ENCODE measurements at places on chromosomes 1 and 21.

DNA sequence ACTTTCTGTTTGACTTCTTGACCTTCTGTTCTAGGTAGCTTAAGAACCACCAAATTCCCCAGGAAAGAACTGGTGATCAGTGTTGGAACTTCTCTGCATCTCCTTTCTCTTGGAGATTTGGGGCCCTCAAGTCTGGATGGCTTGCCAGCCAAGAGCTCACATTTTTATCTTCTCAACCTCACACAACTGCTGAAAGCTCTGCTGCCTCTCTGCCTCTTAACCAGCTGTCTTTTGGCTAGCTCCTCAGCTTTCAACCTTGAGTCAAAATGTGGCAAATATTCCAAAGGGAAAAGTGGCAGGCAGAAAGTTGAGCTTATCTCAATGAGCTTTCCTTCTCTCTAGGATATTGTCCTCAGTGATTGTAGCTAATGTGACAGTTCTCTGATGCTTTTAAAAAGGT, 89.2 kb upstream of the CCDC190 start:
- no peak for DNase-seq

GRCh38 chr1:245763873-245764331, 609.1 kb downstream of the KIF26B start:
- DNase-seq: no peak

DNA sequence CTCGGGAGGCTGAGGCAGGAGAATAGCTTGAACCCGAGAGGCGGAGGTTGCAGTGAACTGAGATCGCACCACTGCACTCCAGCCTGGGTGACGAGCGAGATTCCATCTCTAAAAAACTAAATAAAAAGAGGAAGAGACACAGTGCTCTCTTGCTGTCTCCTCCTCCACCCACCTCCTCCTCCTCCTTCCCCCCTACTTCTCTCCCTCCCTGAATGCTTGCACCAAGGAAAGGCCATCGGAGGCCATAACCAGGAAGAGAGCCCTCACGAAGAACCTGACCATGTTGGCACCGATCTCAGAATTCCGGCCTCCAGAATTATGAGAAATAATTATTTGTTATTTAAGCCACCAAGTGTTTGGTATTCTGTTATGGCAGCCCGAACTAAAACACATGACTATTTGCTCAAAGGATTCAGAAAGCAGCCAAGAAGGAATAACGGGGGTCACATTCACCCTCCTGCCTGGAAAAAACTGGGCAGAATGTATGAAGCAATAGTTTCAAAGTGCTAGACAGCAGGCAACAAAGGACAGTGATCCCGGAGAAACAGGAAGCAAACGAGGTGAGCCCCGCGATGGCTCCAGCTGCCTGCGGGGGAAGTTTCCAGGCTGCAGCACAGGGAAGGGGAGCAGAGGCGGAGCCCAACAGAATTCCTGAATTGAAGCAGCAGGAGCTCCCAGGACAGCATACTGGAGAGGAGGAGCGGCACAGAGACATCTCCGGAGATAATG, 35.8 kb downstream of the LDLRAD1 start:
- no peak for DNase-seq

- no peak for DNase-seq
These were observed 143.6 kb downstream of the SLC45A1 start for GRCh38 chr1:8461351-8462110.

DNA sequence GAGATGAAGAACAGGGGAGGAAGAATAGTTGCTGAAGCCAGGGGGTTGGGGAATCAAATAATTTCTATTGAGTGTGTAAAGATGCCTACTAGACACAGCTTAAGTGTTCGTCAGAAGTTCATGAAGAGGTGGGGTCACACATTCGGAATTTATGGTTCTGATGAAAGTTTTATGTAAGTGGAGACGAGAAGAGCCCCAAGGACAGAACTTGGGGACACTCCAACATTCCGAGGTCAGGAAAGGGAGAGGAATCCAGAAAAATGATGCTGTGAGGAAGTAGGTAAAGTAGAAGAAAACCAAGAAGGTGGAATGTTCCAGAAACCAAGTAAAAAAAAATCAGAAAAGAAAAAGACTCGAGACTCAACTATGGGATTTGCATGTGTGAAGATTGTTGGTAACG, 272.5 kb downstream of the SIPA1L2 start:
- no peak for DNase-seq

DNA sequence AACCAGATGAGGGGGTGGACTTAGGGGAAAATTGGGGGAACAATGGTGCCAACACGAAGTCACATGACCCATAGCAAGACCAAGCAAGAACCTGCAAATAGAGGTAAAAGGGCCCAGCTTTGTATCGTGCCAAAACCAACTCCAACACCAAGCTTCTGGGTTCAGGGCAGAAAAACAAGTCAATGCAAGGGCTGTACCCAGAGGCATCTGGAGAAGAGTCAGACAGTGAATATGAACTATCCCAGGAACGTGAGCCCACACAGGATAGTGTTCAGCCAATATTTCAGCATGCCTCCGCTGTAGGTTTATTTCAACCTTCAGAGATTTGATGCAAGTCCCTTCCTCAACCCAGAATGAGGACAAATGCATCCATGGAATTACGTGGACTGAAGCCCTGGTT, 15.0 kb upstream of the ZMYM6 start:
- DNase-seq: no peak

DNA sequence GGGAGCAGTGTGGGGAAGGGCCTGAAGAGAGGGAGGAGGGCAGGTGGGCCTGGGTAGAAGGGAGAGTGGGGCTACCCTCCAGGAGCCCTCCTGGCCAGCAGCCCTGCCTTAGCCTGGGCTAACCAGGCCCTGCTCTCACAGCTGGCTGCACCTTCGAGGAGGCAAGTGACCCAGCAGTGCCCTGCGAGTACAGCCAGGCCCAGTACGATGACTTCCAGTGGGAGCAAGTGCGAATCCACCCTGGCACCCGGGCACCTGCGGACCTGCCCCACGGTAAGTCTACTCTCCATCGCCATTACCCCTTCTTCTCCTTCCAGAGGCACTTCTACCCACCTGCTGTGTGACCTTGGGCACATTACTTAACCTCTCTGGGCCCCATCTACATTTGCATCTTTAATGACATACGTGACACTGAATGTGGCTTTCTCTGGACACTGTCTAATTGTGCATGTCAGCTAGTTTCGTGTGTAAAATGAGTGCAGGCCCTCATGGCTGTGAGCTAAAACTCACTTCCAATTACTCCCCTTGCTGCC, 18.9 kb downstream of the PTPRU start:
- DNase-seq: no peak

DNA sequence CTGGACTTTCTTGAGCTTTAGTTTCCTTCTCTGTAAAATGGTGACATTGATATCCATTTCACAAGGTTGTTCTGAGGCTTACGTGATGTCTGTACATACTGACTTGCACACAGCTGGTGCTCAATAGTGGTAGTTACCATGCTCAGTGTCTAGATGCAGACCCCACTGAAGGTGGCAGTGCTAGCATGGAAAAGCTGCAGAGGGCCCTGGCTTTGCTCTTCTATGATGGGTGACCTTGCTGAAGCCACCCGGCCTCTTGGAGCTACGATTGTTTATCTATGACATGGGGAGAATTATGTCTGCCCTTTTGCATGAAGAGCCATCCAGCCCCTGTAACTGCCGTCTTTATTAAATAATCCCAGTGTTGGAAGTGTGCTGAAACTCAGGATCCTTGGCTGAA, 131.8 kb downstream of the PLXNA2 start:
- no peak for DNase-seq
